Neuronal stem cell (in vitro differentiated cells): ENCODE measurements at places on chromosomes 1 and 21.

DNA sequence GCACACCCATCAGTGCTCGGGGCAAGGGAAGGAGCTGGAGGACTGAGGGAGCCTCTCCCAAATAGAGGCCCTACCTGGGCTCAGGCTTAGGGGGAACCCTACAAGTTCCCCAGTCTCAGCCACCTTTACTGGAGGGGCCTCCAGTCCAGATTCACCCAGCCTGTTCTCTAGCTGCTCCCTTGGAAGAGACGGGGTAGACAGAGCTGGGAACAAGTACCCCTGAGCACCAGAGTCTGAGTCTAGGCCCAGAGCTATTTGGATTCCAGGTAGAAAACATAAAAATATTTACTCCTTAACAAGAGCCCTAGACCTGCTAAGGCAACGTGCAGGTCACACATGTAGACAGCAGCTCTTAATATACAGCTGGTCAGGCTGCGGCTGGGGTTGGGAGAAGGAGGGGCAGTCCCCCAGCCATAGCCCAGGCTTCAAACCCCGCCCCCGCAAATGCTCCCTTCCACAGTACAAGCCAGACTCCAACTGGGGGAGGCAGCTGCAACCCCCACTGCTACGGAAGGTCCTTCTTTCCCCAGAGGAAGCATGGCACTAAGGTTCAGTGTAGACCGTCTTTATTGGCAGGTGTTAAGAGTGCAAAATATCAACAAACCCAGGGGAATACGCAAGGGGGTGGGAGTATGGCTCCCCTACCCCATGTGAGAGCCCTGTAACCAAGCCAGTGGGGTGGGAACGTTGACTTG is 8.0 kb downstream of the TENT5B start:
- no peak for DNase-seq

DNA sequence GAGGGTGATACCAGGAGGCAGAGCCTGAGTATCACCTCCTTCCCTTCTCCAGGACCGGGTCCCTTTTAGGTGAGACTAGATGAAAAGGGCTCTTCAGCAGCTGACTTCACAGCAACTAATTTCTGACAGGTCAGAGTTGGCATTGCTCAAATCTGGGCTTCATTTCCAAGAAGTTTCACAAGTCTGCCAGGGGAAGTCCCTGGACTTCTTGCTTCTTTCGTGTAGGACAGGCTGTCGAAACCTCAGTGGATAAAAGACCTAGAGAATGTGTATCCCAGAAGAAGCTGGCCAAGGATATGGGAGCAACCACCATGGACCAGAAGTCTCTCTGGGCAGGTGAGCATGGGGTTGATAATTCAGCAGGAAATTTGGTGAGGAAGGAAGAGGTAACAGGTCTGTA is at the start of gene CHI3L2:
Gene CHI3L2 (plus strand): TSS at position 280 of the 400 bp plus-strand sequence. CDS start 17 bp downstream, at position 297.
- no peak for DNase-seq

DNA sequence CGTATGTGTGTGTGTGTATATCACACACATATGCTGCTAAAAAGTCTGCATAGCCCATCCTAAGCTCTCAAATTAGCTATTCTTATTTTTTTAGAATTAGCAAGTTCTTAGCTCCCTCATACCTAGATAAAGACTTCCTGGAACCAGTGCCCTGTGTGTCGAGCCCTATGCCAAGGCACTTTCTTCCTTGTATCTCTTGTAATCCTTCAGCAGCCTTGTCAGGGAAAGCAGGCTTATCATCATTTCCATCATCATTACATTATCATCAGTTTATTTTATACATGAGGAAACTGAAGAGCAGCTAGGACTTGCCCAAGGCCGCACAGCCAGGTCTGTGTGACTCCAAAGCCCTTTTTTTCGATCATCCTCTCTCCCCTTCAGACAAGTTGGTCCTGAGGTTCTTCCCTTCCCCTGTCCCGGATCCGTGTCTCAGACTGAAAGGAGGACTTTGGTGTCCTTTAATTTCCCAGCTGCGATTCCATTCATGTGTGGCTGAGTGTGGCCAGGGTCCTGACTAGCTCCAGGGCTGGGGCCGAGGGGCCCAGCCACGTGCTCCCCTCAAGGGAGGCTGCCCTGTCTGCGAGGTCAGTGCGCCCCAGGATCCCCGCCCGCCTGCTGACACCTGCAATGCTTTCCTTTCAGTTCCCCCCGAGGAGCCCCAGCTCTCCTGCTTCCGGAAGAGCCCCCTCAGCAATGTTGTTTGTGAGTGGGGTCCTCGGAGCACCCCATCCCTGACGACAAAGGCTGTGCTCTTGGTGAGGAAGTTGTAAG is 24.9 kb downstream of the IL6R start:
- DNase-seq: no peak

DNA sequence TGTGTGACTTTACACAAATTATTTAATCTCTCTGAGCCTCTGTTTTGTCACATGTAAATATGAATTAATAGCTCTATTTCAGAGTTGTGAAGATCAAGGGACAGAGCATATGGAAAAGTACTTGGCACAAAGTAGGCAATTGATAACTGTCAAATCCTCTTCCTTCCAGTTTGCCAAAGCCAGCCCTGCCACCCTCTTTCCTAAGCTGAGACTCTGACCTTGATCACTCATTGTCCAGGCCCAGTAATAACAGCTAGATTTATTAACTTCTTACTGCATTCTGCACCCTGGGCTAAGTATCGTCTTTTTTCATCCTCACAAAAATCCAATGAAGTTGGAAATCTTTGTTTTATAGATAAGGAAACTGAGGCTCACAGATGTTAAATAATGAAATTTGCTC is 70.8 kb upstream of the ATP1A1 start:
- no peak for DNase-seq

GRCh38 chr1:16117936-16118335 is 37.9 kb downstream of the EPHA2 start:
- DNase-seq: no peak

DNA sequence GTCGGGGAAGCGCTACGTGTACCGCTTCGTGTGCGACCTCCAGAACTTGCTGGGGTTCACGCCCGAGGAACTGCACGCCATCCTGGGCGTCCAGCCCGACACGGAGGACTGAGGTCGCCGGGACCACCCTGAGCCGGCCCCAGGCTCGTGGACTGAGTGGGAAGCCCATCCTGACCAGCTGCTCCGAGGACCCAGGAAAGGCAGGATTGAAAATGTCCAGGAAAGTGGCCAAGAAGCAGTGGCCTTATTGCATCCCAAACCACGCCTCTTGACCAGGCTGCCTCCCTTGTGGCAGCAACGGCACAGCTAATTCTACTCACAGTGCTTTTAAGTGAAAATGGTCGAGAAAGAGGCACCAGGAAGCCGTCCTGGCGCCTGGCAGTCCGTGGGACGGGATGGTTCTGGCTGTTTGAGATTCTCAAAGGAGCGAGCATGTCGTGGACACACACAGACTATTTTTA is 17.1 kb downstream of the ETS2 start:
- DNase-seq: no peak

- DNase-seq: no peak
These were observed 11.9 kb downstream of the PACC1 start for GRCh38 chr1:212402666-212403321.

GRCh38 chr1:183676586-183677189 is 23.6 kb upstream of the APOBEC4 start:
- no peak for DNase-seq

DNA sequence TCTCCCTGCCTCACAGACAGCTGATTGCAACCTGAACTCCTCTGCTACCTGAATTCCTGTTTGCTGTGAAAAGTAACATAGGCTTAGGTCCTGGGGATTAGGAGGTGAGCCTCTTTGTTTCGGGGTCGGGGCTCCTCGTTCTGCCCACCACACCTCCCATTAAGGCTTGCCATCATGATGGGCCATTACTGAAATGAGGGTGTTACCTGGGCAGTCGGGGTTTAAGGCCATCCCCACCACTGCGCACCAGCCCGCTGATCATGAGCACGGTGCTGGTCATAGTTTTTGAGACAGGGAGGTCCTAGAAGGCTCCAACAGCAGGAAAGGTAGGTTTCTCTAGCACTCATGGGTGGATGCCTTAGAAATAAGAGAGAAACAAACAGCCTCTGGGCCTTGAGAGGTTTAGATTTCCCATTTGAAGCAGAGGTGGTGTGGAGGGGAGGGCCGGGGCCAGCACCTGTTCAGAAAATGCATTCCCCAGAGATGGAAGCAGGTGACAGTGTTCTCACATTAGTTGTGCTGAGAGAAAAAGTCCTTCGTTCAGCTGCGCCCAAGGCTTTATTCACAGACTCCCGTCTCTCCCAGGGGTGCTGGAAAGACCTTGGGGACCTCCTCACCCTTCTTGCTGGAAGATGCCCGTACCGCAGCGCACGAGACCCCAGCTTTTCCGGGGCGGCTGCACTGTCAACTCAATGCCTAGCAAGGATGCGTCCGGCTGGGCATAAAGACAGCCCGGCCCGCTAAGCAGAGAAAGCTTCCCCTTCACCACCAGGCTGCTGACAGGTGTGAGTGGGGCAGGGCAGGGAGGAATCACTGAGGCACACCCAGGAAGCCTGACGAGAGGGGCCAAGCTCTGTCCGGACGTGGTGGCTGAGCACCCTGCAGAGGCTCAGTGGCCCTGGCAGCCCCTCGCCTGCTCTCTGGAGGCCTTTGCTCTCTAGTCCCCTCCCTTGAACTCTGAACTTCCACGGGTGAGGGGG is 125.5 kb downstream of the PGBD5 start:
- no peak for DNase-seq

DNA sequence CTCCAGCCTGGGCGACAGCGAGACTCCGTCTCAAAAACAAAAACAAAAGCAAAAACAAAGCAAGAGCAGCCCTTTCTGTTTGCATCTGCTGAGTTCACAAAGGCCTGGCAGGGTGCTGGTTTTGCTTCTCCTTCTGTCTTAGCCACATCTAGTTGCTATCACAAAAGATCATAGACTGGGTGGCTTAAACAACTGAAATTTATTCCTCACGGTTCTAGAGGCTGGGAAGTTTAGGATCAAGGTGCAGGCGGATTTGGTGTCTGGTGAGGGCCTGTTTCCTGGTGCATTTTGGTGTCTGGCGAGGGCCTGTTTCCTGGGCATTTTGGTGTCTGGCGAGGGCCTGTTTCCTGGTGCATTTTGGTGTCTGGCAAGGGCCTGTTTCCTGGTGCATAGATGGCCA is 471.3 kb downstream of the CAMTA1 start:
- DNase-seq: no peak

DNA sequence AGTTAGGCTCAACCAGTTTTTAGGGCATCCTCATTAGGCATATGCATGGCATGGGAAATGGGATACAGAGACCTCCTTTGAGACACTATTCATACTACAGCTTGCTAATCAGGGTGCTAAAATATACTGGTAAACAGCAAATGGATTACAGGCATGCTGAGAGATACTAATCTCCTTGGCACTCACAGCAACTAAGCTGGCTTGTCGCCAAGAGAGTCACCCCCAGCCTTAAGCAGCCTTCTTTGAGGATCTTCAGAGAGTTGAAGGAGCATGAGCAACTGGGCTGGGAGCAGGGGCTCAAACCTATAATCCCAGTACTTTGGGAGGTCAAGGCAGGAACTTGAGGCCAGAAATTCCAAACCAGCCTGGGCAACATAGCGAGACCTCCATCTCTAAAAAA is 120.1 kb upstream of the NR5A2 start:
- no peak for DNase-seq

DNA sequence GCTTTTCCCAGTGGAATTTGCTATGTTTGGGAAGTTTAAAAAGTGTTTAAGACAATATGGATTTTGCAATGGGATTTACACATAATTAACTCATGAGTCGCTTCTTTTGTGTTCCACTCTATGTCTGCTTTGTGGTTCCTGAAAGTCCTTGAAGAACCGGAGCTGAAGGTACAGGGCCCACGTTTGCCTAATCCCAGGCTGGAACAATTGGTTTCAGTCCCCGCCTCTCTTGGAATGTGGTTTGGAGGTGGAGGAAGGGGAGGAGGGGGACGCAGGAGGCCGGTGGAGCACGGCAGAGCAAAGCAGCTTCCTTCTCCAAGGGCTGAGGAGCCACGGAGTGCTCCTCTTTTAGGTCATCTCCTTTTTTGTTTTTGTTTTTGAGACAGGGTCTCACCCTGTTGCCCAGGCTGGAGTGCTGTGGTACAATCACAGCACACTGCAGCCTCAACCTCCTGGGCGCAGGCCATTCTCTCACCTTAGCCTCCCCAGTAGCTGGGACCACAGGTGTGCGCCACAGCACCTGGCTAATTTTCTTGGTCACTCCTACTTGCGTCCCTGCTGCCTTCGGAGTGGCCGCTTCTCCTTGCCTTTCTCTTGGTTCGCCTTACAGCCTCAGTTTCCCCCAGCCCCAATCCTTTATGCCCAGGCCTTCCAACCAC is 129.5 kb upstream of the ERRFI1 start:
- DNase-seq: peak; percentile 38

DNA sequence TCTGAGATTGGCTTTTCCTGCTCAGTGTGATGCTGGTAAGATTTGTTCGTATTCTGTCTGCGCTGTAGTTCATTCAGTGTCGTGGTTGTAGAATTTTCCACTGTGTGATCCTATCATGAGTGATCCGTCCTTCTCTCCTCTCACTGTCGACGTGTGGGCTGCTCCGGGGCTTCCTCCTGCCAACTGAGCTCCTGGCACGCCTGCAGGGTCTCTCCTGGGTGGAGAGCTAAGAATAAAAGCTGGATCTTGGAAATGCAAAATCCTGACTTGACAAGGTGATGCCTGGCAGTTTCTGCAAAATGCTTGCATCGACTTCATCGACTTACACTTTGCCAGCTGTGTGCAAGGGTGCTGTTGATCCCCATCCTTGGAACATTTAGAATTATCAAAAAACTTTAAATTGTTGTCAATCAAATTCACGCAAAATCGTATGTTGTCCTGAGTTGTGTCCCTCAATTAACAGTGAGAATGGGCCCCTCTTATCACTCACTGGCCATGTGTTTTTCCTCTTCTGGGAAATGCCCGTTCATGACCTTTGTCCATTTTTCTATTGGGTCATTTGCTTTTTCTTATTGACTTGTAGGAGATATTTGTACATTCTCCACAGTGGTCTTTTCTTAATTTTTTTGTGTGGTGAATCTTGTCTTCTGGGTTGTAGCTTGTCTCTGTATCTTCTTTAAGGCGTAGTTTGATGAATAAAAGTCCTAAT is 125.5 kb downstream of the CRYAA start:
- no peak for DNase-seq

DNA sequence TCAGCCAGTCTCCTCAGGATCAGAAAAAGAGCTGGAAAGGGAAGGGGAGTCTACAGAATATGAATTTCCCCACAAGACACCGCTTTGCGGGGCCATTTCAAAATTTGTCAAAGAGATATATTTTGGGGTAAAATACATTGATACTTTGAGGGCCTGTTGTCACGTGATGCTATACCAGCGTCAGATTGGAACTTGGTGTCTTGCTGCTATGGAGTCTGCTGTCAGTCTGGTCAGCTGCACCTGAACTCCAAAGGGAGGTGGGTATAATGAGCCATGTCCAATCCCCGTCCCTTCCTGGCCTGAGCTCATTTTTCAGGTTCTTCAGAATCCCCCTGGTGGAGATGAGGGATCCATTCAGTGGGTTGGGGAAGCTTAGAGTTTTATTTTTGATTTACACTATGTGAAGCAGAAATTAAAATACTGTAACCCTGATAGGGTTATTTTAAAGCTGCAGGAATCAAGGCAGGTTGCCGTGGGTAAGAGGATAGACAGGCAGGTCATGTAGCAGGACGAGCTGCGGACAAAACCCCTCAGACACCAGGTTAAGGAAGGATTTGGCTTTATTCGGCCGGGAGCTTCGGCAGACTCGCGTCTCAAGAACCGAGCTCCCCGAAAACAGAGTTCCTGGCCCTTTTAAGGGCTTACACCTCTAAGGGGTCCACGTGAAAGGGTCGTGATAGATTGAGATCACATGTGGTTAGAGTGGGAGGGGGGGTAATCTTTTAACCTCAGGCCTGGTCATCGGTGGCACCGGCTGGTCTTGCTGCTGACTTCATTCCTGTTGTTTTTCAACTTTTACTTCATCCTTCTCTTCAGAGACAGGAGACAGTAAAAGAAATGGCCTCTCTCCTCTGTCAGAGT is 2.2 kb upstream of the POFUT2 start:
- DNase-seq: no peak

- DNase-seq: no peak
These were observed 21.7 kb downstream of the SLC26A9 start for GRCh38 chr1:205921570-205921909.

- DNase-seq: no peak
These were observed 28.1 kb downstream of the VANGL1 start for GRCh38 chr1:115669886-115670285.
